ENCODE measurements at places on chromosomes 16 and 17. TPM values are rescaled to one million over a fixed set of nuclear protein-coding genes. Genes with fewer than 3 reads are reported as not detected.

- H3K27ac ChIP-seq, result no peak overlapping the region
- H3K4me1 ChIP-seq, result peaks cover 6% of the 10 kb centered on the region
- H3K27me3 ChIP-seq, result no peaks in the 10 kb centered on the region
Observed at GRCh38 chr16:79595931-79596450, 4.5 kb downstream of the MAF start.

- no peak overlapping the region for H3K27ac ChIP-seq
- no peak for DNase-seq
- H3K36me3 ChIP-seq, result peaks cover 11% of the 10 kb centered on the region
- no peaks in the 10 kb centered on the region for H3K4me1 ChIP-seq
- no peak overlapping the region for H3K4me3 ChIP-seq
Observed at GRCh38 chr16:4489030-4489429, 12.8 kb downstream of the HMOX2 start.

DNA sequence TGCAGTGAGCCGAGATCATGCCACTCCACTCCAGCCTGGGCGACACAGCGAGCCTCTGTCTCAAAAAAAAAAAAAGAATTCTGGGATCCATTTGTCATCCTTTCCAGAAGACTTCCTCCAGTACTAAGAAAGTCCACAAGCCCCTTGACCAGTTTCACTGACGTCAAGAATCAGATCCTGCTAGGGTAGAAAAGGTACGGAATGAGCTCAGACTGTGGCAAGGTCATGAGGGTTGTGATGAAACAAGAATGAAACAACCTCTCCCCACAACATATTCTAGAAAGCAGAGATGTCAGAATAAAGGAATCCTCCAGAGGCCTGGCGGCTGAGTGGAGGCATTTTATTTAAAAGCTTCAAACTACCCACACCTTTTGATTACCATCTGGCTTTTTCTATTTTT, 29.9 kb downstream of the TRAF4 start:
- H3K27me3 ChIP-seq, result no peaks in the 10 kb centered on the region
- no peak overlapping the region for H3K27ac ChIP-seq
- H3K36me3 ChIP-seq, result no peaks in the 10 kb centered on the region
- H3K4me1 ChIP-seq, result no peaks in the 10 kb centered on the region
- DNase-seq, result no peak

DNA sequence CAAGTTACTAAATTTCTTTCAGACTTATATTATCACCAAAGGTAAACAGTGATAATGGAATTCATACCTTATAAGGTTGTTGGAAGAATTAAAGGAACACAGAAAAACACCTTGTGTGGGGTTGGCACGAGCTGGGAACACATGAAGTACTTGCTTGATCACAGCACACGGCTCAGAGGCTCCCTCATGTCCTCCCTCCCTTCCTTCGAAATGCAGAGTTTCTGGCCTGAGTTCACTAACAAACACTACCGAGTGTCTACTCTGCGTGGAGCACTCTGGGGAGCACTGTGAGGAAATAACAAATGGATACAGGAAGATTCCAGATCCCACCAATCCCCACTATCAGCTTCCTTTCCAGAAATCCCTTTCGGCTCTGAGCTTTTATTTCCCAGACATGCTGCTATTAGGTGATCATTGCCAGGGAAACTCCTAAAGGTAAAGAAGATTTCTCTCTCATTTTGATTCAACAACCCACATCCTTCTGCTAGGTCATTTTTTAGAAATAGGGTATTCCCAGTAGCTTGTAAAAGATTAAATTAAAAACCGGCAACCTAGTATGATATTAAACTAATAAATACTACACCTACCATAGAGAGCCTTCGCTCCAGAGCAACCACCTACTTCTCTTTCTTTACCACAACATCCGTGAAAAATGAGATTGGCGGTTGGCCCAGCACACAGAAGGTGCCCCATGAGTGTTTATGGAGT, 6.1 kb upstream of the HNF1B start:
- H3K4me1 ChIP-seq, result no peaks in the 10 kb centered on the region
- H3K27ac ChIP-seq, result no peak overlapping the region
- no peak for DNase-seq
- H3K36me3 ChIP-seq, result no peaks in the 10 kb centered on the region
- H3K27me3 ChIP-seq, result no peaks in the 10 kb centered on the region

DNA sequence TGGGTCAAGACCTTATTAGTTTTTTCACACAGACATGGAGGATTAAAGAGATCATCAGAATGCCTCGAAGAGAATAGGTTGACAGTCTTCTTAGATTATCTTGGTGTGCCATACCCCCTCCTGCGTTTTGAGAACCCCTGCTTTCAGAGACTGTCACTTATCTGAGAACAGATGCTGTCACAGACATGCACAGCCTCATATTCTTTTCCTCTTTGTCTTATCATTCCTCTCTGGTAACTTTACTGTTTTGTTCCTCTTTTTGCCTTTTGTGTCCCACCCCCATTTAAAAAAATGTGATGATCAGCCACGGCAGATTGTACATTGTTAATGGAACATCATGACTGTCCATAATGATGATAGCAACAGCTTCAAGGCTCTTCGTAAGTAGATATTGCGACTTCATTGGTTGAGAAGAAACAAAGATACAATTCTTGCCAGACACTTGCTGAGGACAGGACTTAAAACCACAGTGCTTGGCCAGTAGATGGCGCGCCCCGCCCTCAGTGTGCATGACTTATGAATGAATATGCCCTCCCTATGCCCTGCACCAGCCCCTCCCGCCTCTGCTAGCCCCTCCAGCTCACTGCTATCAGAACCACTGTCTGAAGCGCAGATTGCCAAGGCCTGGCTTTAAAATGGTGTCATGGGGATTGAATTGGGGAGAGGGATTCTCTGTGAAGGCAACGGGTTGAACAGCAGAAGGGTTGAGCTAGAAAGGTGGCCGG, 2.6 kb upstream of the PITPNC1 start:
- no peaks in the 10 kb centered on the region for H3K4me1 ChIP-seq
- no peaks in the 10 kb centered on the region for H3K27me3 ChIP-seq
- H3K27ac ChIP-seq, result no peak overlapping the region
- no peak overlapping the region for H3K4me3 ChIP-seq

GRCh38 chr17:50697663-50698272, 9.9 kb downstream of the ANKRD40 start:
- no peak overlapping the region for H3K27ac ChIP-seq
- peaks cover 4% of the 10 kb centered on the region for H3K4me1 ChIP-seq
- H3K27me3 ChIP-seq, result no peaks in the 10 kb centered on the region
- peaks cover 55% of the 10 kb centered on the region for H3K36me3 ChIP-seq
- DNase-seq, result no peak
- H3K4me3 ChIP-seq, result no peak overlapping the region

PDPK1 gene
- 23.2 TPM for total RNA-seq
